Islet precursor cell (in vitro differentiated cells): ENCODE measurements at places on chromosomes 2 and 18.

GRCh38 chr2:237898057-237898414 is 38.6 kb downstream of the RAMP1 start:
- DNase-seq, result no peak

- DNase-seq, result peak; percentile 73
These were observed 16.3 kb downstream of the GPR55 start for GRCh38 chr2:230908595-230909191.

- DNase-seq, result no peak
These were observed 36.0 kb downstream of the LONRF2 start for GRCh38 chr2:100286318-100286717.

- DNase-seq, result peak; percentile 77
These were observed 114.8 kb upstream of the PTPRM start for GRCh38 chr18:7452331-7452730.

DNA sequence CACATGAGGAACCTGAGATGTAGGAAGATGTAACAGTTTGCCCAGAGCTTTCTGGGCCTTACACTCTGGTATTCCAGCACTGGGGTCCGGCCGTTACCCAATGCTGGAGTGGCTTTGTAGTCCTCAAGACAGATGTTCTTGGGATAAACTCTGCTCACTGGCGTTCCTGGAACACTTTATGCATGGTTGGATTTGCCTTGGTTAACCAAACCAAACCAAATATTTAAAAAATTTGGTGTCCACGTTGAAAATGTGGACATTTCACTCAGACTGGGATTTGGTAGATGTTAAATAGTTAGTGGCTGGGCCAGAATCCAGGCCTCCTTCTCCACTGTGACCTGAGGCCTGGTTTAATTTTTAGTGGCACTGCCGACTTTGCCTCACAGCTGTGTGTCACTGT is 81.5 kb downstream of the ACOXL start:
- peak; percentile 3 for DNase-seq
